ENCODE measurements at places on chromosomes 2 and 18. TPM values are rescaled to one million over a fixed set of nuclear protein-coding genes. Genes with fewer than 3 reads are reported as not detected.

Gene POLR1B
- total RNA-seq = 11.9 TPM

Gene DPY30
- total RNA-seq = 40.0 TPM

Gene SLC66A3
- total RNA-seq = 26.4 TPM

Gene CYP27A1
- total RNA-seq = 25.6 TPM

Gene GREB1
- total RNA-seq = 2.1 TPM

Gene LPIN1
- 67.4 TPM for total RNA-seq

Gene FKBP7
- total RNA-seq = 51.4 TPM

Gene OTOS
- not detected for total RNA-seq

Gene CTAGE1
- total RNA-seq = not detected

Gene TYMS
- total RNA-seq = 14.7 TPM

Gene DCC
- total RNA-seq = not detected

Gene SP100
- total RNA-seq = 68.8 TPM

Gene HMSD
- total RNA-seq = not detected

Gene SH2D6
- total RNA-seq = not detected

Gene SAG
- not detected for total RNA-seq

Gene KATNAL2
- 4.6 TPM for total RNA-seq

Gene ZSWIM2
- not detected for total RNA-seq
